Activated CD4-positive, CD25-positive, alpha-beta regulatory T cell (primary cell): ENCODE measurements at places on chromosomes 3 and 15.

GRCh38 chr15:64596701-64597476, 136.5 kb downstream of the ZNF609 start:
- DNase-seq = no peak

DNA sequence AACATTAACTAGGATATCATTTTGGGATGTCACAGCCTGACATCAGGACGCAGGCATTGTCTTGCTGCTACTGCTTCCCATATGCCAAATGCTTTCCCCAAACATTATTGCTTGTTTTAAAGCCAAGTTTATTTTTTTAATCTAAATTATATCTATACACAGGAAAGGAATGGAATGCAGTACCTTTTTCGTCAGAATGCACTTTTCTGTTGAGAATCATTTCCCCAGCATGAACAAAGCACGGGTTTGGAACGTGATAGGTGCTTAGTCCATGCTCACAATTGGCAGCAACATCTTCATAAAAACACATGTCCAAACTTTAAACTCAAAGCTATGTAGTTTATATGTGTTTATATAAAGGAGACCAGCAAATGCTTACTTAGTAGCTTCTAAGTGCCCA, 26.1 kb downstream of the PXK start:
- no peak for DNase-seq

DNA sequence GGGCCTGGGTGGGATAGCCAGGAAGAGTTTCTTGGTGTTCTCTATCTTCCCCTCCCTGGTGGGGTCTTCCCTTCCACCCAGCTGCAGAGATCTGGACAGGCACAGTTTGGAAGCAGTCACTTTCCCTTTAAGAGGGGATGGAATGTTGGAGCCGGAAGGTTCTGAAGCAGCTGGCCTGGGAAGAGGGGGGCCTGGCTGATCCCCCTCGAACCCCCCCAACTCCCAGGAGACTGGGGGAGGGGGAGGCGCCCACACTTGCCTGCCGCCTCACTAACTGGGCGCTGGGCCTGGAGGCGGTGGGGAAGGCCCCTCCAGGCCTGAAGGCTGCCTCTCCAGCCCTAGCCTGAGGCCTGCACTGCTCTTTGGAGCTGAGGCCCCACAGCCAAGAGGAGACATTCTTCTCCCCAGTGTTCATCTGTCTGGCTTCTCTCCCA, 1.4 kb downstream of the DVL3 start:
- no peak for DNase-seq

DNA sequence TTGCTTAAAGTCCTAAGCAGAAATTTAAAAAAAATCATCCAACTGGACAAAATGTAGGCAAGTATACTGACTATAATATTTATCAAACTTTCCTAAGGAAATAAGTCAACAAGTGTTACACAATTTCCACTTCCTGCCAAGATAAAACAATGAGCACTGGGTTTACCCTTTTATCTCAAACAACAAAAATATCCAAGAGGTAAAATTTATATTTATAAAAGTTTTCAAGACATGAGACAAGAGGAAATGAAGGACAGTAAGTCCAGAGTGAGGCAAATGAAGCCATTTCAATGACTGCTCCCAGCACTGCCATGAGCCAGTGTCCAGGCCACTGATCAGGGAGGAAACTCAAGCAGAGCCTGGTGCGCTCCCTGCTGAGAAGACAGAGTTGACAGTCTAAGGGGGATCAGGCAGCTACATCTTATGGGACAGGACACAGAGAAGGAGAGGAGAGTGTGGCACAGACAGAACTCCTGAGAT, 439.4 kb downstream of the RAP2B start:
- no peak for DNase-seq

DNA sequence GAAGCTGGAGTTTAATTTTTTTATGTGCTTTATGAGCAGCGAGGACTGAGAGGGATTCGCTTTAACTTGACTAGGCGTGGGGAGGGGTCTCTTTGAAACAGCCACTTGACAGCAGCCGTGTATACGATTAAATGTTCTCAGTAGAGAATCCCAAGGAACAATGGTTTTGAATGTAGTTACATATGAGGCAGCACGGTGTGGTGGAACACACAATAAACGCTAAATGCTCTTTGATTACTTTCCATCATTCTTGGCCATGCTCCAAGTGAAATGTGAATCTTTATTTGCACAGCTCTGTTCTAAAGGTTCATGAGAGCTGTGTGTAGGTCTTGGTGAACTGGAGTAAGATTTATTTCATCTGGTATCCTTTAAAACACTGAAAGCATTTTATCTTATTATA, 251.4 kb upstream of the TGFBR2 start:
- no peak for DNase-seq
